Suppressor macrophage treated with lipopolysaccharide for 1 hour (primary cell): ENCODE measurements at places on chromosomes 11 and 22.

DNA sequence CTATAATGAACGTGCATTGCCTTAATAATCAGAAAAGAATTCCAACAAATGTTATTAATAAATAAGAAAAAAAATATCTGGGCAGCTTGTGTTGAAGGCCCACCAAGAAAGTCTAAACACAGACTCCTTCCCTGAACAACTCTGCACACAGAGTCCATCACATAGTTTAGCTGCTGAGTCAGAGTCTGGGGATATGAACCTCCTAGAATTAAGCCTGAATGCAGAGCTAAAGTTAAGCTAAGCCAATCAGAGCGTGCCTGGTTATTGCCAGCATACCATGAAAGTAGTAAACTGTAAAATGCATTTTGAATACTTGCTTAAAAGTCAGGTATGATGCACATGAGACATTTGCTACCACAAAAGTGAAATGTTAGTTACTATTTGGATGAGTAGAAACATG lies 25.6 kb upstream of the TENM4 start:
- DNase-seq: no peak

DNA sequence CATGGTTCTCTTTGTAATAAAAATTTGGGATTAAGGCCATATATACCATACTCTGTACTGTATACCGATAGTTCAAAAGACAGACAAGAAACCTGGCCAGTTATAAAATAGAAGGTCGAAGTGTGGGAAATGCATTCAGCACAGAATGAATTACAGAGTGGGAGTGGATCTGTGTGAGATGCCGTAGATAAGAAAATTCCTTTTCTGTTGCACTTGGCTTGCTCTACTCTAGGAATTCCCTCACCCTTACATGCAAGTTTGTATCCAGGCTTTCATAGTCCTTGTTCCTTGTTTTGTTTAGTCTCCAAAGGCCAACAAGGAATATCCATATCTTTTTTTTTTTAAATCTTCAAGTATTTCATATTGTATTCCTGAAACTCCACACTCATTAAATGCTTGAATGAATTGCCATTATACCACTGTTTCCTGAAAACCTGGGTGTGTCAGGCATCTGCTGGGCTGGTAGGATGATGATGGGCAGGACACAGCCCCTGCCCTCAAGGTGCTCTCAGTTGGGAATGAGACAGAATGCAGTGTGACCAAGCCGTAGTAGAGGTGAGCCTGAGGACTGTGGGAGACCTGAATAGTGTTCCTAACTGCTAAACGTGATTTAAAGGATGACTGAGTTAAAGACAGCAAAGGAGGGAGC lies 53.5 kb downstream of the TEAD1 start:
- DNase-seq: no peak

- DNase-seq: no peak
These were observed 103.6 kb downstream of the TRIM29 start for GRCh38 chr11:120034176-120034875.

DNA sequence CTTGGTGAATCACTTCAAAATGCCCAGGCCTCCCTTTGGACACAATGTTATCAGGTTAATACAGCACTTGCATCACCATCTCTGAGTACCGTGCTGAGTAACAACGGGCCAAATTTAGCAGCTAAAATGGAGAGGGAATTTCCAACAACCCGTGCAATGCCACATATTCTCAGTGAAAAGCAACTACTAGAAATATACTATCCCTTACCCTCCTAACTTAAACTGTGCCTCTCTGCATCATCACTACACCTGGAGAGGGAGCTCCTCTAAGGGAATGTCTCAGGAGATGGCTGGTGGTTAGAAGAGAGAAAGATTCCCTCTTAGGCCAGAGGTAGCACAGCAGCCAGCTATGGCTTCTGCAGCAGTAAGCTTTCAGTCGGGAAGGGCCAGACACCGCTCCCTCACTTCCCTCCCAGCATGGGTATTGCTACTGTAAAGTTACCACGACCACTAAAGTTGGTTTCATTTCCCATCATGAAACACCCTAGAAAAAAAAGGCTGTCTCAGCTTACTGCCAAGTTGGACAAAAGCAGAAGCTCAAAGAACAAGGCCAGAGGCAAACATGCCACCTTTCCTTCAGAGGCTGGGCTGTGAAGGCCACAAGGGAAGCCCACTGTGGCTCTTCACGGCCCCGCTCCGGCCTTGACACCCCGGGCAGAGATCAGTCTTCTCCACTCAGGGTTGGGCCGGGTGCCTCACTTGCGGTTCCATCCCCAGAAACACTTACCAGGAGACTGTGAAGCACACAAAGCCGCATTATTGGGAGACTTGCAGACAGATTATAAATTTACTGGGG lies 3.9 kb downstream of the MAML2 start:
- peak; percentile 95 for DNase-seq

- no peak for DNase-seq
These were observed 112.1 kb upstream of the DRD2 start for GRCh38 chr11:113587308-113587739.

GRCh38 chr22:35719212-35719875 lies 1.7 kb downstream of the APOL5 start:
- no peak for DNase-seq

- peak; percentile 18 for DNase-seq
These were observed 4.2 kb downstream of the HSPA8 start for GRCh38 chr11:123057661-123058305.

DNA sequence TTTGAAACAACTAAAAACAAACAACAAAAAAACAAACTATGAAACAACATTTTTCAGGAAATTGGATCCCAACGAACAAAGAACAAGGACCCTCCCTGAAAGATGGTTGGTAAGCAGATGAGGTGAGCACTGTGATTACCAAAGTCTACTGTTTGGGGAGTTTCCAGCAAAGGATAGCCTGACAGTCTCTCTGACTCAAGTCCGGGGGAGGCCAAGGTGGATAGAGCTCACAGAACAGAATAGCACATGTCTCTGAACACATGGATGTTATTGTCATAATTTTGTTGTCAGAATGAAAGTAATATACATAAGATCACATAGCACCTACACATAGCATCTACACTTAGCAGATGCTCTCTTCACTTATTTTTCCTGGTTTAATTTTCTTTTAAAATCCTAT lies 501.3 kb upstream of the TENM4 start:
- no peak for DNase-seq

- no peak for DNase-seq
These were observed 88.6 kb downstream of the ETS1 start for GRCh38 chr11:128498721-128499245.

DNA sequence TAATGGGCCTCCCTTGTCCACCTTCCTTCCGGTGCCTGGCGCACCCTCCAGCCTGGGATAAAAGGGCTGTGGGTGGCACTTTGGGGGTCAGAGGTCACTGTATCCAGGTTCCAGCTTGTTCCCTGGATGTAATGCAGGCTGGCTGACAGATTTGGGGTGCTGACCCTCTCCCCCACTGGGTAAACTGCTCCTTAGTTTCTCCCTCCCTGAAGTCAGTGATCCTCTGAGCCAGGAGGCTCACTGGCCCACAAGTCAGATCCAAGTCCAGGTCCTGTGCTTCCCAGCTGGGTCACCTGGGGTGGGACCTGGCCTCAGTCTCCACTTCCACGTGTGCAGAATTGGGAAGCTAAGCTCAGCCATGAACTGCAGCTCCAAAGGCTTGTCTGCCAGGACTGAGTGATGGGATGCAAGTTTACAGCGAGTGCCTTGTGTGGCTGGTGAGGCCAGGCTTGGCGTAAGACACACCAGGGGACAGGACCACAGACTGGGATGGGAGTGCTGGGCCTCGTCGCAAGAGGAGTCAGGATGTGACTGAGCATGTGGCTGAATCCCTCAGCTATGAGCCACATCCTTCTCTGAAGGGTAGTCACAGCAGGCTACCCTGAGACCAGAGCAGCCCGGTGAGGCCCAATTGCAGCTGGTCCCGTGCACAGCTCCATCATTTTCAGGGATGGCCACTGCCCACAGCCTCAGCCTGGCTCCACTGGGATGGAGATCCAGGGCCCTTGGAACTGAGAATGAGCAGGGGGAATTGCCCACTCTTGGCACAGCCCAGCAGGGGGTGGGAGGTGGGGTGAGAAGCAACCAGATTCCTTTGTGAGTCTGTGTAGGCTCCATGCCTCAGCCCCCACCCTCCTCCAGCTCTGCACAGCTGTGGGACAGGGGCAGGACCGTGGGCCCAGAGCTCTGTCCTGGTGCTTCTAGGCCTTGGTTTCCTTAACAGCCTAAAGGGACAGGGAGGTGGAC lies 7.2 kb downstream of the SHISA8 start:
- no peak for DNase-seq

GRCh38 chr11:44620328-44620725 lies 54.9 kb downstream of the CD82 start:
- peak; percentile 0 for DNase-seq

- DNase-seq: no peak
These were observed 30.1 kb downstream of the ATG16L2 start for GRCh38 chr11:72844356-72844755.

DNA sequence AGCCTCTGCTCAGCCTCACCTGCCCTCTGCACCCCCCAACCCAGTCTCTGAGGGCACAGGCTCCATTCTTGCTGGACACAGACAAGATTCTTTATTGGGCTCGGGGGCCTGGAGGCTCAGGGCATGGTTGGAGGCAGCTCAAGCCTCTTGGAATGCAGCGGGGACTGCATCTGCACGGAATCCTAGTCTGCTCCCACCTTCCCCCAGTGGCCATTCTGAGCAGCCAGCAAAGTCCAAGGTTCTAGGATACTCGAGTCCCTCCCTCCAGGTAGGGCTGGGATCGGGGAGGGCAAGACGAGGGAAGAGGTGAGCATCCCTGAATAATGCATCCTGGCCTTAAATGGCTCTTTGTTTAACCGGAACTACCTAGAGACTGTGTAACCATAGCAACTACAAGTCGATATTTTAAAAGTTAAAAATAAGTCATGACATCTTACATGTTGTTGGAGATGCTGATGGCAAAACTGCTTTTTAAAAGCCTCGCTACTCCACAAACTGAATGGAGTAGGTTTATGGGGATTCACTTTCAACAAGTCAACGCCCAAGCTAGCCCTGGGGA lies 10.7 kb upstream of the IGSF22 start:
- DNase-seq: no peak

- DNase-seq: no peak
These were observed 24.1 kb downstream of the ZNRF3 start for GRCh38 chr22:28907311-28908008.

GRCh38 chr22:49052023-49052538 lies 775.6 kb downstream of the BRD1 start:
- DNase-seq: peak; percentile 35

DNA sequence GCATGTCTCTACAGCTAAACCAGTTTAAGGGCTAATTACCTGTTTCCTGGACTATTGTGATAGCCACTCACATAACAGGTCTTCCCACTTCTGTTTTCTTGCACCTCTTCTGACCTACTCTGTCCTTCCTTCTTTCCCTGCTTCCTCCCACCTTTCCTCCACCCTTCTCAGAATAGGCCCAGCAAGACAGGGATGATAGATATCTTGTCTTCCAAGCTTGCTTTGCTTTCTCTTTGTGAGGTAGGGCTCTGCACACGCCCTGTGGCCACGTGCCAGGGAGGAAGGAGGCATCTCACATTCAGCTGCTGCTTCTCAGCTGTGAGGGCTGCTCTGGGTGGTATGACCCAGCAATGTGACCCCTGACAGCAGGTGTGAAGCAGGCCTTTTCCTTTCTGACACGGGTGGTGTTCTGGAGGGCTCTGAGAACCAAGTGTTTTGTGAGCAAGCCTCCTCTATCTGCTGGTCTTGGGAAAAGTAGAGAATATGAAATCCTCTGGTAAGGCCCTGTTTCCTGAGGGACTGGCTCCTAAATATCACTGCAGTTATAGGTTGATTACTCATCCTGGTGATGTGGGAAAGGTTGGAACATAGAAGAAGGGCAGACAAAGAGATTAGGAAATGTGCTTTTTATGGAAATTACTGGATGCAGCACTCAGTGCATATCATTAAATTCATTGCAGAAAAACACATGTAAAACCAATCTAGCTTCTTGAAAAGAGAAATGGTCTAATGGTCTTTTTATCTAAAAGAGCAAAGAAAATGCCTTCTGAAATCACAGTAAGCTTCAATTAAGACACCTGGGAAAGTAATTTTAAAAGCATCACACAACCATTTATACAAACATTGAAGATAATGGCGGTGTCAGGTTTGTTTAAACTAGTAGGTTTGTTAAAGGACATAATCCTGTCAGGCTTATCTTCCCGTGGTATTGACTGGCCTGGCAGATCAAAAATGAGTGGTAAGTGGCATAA lies 8.5 kb downstream of the AMOTL1 start:
- no peak for DNase-seq

- DNase-seq: no peak
These were observed 34.2 kb upstream of the FTH1 start for GRCh38 chr11:62001450-62002191.

DNA sequence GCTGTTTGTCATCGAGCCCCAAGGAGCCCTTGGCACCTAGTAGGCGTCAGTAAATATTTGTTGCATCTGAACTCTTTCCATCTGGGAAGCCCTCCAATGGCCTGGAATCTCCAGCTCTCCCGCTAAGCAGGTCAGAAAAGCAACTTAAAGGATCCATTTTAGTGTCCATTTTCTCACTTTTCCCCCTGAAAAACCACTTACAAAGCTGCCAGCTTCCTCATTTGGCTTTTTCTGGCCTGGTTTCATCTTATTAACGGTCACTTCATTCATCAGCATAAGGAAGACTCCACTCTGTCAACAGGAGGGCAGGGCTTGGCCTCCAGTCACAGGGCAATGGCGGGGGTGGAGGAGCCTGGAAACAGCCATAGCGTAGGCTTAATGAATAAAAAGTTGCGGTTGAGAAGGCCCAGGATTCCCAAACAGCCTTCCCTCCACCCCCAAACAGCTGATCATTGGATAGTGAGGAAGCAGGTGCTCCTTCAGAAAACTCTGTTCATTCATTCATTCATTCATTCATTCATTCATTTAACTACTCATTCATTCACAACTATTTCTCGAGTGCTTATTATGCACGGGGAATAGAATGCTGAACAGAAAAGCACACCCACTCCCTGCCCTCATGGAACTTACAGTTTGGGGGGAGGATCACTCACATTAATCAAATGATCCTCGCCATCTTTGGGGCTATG lies 104.5 kb upstream of the RCN1 start:
- DNase-seq: no peak

DNA sequence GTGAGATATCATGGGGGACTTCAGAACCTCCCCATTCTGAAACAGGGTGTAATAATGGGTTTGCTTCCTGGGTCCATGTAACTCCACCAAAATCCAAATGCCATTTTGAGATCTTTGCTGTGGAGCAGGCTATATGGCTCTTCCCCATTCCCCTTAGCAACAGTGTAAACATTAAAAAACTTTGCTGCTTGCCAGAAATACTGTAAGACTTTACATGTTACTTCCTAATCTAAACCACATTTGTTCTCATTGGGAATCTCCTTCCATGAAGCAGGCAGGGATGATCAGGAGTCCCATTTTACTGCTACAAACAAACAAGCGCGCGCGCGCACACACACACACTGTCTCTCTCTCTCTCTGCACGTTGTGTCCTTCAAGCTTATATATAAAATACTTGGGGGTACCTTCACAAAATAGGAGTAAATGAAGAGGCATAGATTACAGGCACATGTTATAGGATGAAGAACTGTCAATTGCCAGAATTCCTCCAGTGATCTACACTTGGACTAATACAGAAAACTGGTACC lies 86.5 kb downstream of the ANO3 start:
- no peak for DNase-seq
